ENCODE measurements at places on chromosomes 2 and 18. TPM values are rescaled to one million over a fixed set of nuclear protein-coding genes. Genes with fewer than 3 reads are reported as not detected.

Gene REG3G
- total RNA-seq: not detected

Gene CXCR4
- total RNA-seq: 582 TPM

Gene CYTIP
- 363 TPM for total RNA-seq

Gene DSG4
- total RNA-seq: not detected

Gene SPRED2
- 8.3 TPM for total RNA-seq

Gene VWA3B
- total RNA-seq: not detected

Gene MC5R
- total RNA-seq: not detected

DNA sequence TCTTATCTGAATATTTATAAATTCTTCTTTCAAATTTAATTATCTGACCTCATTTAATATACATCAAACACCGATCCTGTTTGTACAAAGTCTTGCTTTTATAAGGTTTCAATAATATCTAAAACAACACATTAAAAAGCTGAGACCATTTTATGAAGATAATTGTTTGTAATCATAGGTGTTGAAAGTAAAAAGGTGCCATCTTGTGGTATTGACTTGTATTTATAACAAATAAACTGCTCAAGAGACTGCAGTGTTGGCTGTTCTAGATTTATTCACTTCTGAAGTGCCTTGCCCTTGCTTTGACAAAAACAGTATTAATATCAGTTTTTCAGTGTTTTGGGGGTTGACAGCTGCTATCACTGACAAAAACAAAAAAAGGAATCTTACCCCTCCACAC, 286.8 kb upstream of the HNMT start:
- DNase-seq: no peak
- no peaks in the 10 kb centered on the region for H3K36me3 ChIP-seq
- no peak overlapping the region for H3K27ac ChIP-seq
- H3K27me3 ChIP-seq: no peaks in the 10 kb centered on the region

- DNase-seq: no peak
- H3K4me1 ChIP-seq: no peaks in the 10 kb centered on the region
- H3K4me3 ChIP-seq: no peak overlapping the region
- no peaks in the 10 kb centered on the region for H3K36me3 ChIP-seq
- H3K27ac ChIP-seq: no peak overlapping the region
- no peaks in the 10 kb centered on the region for H3K27me3 ChIP-seq
Measured at GRCh38 chr18:58091099-58091611, 47.1 kb downstream of the NEDD4L start.

GRCh38 chr2:242053921-242054320, 184.4 kb downstream of the RTP5 start:
- no peaks in the 10 kb centered on the region for H3K36me3 ChIP-seq
- no peaks in the 10 kb centered on the region for H3K27me3 ChIP-seq
- no peak overlapping the region for H3K4me3 ChIP-seq
- no peak overlapping the region for H3K27ac ChIP-seq

- H3K4me1 ChIP-seq: no peaks in the 10 kb centered on the region
- H3K36me3 ChIP-seq: no peaks in the 10 kb centered on the region
- no peak overlapping the region for H3K4me3 ChIP-seq
- no peak for DNase-seq
- no peaks in the 10 kb centered on the region for H3K27me3 ChIP-seq
- no peak overlapping the region for H3K27ac ChIP-seq
Measured at GRCh38 chr18:25137197-25137472, 214.8 kb downstream of the ZNF521 start.

- H3K27ac ChIP-seq: no peak overlapping the region
- H3K4me3 ChIP-seq: peak overlapping the region; percentile 31
- peak; percentile 78 for DNase-seq
Measured at GRCh38 chr2:24919037-24919505, 966 bp downstream of the ADCY3 start.

DNA sequence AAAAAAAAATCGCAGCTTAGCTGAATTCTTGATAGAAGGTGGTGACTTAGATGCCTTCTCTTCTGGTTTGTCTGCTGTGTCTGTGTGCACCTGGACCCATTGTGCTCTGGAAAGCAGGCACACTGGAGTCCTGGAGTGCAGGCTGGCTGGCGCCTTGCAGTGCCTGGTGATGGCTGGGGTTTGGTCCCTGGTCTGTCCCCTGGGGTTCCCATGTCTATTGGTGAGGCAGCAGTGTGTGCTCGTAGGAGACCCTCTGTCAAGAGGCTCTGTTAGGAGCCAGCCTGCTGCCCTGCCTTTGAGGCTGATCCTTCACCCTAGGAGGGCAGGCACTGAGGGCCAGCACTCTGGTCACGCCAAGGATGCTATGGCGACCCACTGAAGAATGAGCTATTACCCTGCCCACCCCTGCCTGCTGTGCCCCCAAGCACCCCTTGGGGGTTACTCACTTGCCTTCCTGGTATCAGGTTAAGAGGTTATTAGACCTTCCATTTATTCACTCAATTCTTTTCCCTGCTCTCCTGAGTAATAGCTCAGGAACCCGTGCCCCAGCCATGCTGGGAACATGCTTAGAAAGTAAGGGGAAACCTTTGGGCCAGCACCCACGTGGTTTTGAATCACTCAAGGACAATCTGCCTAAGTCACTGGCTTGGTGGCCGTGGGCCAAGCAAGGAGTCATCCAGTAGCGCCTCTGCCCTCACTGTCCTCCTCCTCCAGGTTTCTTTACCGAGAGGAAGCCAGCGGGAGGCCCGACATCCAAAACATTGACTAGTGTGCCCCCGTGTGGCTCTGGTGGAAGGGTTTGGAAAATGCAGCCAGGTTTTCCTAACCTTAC, 284.5 kb downstream of the PRKCE start:
- no peak overlapping the region for H3K4me3 ChIP-seq
- no peaks in the 10 kb centered on the region for H3K27me3 ChIP-seq
- H3K36me3 ChIP-seq: no peaks in the 10 kb centered on the region
- peaks cover 5% of the 10 kb centered on the region for H3K4me1 ChIP-seq
- DNase-seq: peak; percentile 68
- no peak overlapping the region for H3K27ac ChIP-seq

DNA sequence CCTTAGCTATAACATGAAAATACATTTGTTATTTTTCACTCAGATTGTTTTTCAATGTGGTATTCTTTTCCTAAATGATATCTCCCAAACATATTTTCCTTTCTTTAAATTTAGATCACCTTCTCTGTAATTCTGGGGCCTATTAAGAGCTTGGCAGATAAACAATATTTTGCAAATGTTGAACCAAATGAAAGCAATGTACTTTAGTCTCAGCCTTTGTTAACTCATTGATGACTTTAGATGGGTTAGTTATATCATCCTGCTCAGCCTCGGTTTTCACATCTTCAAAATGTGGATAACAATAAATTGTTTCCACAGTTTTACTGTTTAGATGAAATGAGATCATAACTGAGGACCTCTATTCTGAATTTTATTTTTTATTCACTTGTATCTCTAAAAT, 1205.2 kb downstream of the SUCLG1 start:
- no peak overlapping the region for H3K4me3 ChIP-seq
- no peaks in the 10 kb centered on the region for H3K4me1 ChIP-seq
- no peaks in the 10 kb centered on the region for H3K36me3 ChIP-seq
- H3K27ac ChIP-seq: no peak overlapping the region
- no peak for DNase-seq

- no peaks in the 10 kb centered on the region for H3K4me1 ChIP-seq
- no peak for DNase-seq
- peaks cover 26% of the 10 kb centered on the region for H3K36me3 ChIP-seq
- no peaks in the 10 kb centered on the region for H3K27me3 ChIP-seq
- no peak overlapping the region for H3K27ac ChIP-seq
- no peak overlapping the region for H3K4me3 ChIP-seq
Measured at GRCh38 chr2:58089081-58089480, 42.5 kb downstream of the VRK2 start.

DNA sequence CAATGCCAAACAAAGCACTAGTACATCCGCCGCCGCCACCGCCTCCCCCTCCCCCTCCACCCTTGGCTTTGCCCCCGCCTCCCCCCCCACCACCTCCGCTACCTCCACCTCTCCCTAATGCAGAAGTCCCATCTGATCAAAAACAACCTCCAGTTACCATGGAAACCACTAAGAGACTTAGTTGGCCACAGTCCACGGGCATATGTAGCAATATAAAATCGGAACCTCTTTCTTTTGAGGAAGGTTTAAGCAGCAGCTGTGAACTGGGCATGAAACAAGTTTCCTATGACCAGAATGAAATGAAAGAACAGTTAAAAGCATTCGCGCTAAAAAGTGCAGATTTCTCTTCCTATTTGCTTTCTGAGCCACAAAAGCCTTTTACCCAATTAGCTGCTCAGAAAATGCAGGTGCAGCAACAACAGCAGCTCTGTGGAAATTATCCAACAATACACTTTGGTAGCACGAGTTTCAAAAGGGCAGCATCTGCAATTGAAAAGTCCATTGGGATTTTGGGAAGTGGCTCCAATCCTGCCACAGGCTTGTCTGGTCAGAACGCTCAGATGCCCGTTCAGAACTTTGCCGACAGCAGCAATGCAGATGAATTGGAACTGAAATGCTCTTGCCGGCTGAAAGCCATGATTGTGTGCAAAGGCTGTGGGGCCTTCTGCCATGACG, 168.0 kb downstream of the ASXL3 start:
- no peak overlapping the region for H3K27ac ChIP-seq
- no peaks in the 10 kb centered on the region for H3K27me3 ChIP-seq
- no peaks in the 10 kb centered on the region for H3K4me1 ChIP-seq

GRCh38 chr2:106537791-106538191, 50.6 kb downstream of the CD8B2 start:
- DNase-seq: no peak
- H3K36me3 ChIP-seq: no peaks in the 10 kb centered on the region
- H3K27ac ChIP-seq: no peak overlapping the region
- no peak overlapping the region for H3K4me3 ChIP-seq

DNA sequence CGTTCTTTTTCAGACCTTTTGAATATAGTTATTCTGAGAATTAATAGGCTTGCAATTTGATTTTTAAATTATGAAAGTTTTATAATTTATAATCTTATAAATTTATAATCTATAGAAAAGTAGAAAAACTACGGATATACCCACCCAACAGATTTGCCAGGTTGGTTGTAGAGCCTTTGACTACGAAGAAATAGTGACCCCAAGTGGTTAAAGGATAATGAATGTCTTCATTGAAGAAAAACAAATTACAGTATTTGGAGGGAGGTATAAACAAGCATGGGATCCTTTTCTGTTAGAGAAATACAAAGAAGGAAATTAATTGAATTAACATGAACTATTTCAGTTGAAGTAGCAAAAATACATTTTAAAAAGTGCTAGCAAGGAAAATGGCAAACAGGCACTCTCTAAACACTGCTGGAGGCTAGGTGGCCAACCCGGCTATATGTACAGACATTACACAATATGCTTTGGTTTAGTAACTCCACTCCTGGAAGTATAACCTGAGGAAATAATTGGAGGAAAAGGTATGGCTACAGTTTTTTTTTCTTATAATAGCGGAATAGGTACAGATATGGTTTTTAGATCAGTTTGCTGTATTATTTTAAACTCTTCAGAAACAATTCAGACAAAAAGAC, 110.9 kb downstream of the MIB1 start:
- H3K4me3 ChIP-seq: no peak overlapping the region
- no peak for DNase-seq
- H3K36me3 ChIP-seq: peaks cover 15% of the 10 kb centered on the region
- H3K27ac ChIP-seq: no peak overlapping the region
- H3K4me1 ChIP-seq: no peaks in the 10 kb centered on the region

DNA sequence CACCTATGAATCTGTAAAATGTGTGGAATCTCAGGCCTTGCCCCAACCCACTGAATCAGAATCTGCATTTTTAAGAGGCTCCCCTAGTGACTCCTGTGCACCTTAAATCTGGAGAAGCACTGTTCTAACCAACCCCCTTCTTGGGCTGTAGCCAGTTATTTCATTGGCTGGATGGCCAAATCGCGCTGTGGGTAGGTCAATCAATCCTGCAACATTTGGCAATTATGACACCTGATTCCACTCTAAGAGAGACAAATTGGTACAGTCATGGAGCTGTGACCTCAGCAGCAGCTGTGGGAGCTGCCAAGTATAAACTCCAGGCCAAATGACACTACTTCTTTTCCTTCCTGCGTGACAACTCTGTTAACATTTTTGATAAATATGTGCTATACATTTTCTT, 208.7 kb downstream of the CLIP4 start:
- no peak for DNase-seq
- H3K4me3 ChIP-seq: no peak overlapping the region
- no peaks in the 10 kb centered on the region for H3K27me3 ChIP-seq
- H3K36me3 ChIP-seq: no peaks in the 10 kb centered on the region
- H3K27ac ChIP-seq: no peak overlapping the region

DNA sequence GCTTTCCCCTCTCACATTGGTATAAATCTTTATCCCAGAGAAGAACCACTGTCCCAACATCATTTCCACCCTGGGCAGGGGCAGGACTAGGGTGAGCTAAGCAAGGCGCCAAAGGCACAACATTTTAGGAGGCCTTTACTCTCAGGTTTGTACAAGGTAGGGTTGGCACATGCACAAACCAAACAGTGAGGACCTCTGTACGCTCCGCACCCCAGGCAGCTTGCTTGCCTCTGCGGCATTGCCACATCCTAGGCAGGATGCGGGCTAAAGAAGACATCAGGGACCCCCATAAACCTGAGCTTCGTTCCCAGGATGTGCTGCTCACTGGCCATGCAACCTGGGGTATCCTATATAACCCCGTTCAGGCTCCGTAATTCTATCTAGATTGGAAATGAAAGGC, 128.1 kb upstream of the DAPL1 start:
- H3K4me3 ChIP-seq: no peak overlapping the region
- no peak overlapping the region for H3K27ac ChIP-seq
- no peak for DNase-seq
- H3K36me3 ChIP-seq: no peaks in the 10 kb centered on the region

DNA sequence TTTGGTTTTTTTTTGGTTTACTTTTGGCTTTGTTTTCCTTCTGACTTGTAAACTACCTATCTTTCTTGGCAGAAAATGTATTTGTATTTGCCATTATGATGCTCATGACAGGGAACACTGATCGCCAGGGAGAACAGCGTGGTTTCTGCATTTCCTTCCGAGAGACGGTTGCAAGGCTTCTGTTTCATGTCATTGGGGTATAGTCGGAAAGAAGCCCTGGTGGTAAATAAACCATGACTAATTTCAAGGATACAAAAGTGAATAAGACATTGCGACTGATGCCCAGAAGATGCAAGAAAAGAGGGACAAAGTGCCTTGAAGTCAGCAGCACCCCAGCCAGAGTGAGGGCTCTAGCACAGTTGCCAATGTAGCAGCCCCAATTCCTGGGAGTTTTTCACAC, 4.2 kb upstream of the CAPN14 start:
- no peaks in the 10 kb centered on the region for H3K36me3 ChIP-seq
- H3K4me3 ChIP-seq: no peak overlapping the region
- no peaks in the 10 kb centered on the region for H3K27me3 ChIP-seq
- peak overlapping the region; percentile 18 for H3K27ac ChIP-seq

GRCh38 chr18:1994471-1994870, 576.8 kb downstream of the METTL4 start:
- DNase-seq: no peak
- H3K4me3 ChIP-seq: no peak overlapping the region
- H3K36me3 ChIP-seq: no peaks in the 10 kb centered on the region
- H3K27ac ChIP-seq: no peak overlapping the region
